ENCODE measurements at places on chromosomes 3 and 15.

DNA sequence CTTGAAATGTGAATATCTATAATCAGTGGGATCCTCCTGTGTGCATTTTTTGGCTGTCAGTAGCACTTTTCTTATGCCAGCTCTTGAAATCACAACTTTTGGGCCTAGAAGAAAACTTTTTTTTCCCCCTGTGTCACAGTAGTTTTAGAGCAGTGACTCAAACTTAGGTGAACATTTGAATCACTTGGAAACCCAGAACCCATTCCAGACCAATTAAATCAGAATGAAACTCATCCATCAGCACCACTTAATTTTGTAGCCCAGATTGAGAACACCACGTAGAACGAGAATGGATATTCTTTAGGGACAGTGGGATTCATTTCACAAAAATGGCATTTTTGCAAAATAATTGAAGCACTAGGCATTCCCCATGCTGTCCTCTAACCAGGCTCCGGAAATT is 224.8 kb upstream of the NANOGP8 start:
- DNase-seq: no peak

- no peak for DNase-seq
These were observed 660 bp upstream of the BCL2L10 start for GRCh38 chr15:52113235-52113634.

- DNase-seq: no peak
These were observed 23.3 kb downstream of the RUBCN start for GRCh38 chr3:197713477-197713822.

DNA sequence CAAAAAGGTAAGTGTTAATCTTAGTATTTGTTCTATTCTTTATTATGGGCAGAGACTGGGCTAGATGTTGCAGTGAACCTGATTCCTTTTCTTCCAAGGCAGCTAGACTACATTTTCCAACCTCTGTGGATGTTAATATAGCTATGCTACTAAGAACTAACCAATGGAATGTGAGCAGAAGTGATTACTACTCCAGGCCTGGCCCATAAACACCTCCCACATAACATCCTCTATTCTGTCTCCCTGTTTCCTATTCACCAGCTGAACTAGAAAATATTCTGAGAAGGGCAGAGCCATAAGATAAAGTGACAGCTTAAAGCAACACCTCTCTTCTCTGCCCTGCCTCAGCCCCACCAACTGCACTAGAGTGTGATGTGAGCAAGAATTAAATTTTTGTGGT is 29.4 kb downstream of the CD200R1L start:
- DNase-seq: no peak

DNA sequence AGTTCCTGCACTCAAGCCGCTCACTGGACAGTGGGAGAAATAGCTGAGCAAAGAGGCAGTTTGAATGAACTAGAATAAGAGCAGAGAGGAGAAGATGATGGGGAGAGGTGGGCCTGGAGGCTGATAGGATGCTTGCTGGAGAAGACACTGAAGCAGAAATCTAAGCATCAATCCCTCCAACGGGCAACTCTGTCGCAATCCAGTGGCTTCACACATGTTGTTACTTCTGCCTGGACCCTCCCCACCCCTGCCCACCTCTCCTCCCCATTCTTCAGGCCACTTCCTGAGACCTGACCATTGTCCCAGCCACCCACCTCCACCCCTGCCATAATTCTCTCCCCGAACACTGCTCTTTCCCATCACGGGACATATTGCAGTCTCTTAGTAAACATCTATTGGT is 76.0 kb downstream of the SRGAP3 start:
- DNase-seq: no peak

DNA sequence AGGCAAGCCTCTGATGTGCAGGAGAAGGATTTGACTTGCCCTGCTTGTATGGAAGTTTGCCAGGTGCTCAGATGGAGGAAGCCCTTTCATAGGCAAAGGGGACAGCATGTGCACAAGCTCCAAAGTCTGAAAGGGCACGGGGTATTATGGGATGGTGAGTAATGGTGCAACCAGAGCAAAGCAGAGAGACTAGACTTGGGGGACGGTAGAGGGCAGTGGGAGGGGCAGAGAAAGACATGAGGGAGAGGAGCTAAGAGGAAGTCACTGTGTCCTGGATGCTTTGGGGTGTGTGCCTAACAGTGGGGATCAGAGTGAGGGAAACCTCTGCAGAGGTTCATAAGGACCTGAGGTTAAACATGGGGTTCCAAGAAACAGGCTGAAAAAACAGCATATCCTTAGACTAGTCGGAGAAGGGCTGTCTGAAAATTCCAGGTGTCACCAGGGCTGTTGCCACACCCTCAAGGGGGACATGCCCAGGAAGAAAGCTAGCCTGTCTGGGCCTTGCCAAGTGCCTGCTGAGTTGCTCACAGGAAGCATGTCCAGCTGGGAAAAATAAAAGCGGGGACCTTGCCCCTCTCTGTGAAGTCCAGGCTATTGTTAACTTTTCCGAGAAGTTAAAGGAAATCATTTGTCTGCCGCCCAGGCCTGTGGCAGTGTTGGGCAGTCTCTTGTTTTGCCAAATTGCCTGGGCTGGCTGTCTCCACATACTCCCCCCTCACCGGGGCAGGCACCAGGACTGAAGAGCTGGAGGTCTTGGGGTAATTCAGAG is 47.1 kb downstream of the HRH1 start:
- DNase-seq: no peak
